ENCODE measurements at places on chromosomes 7 and 10.

DNA sequence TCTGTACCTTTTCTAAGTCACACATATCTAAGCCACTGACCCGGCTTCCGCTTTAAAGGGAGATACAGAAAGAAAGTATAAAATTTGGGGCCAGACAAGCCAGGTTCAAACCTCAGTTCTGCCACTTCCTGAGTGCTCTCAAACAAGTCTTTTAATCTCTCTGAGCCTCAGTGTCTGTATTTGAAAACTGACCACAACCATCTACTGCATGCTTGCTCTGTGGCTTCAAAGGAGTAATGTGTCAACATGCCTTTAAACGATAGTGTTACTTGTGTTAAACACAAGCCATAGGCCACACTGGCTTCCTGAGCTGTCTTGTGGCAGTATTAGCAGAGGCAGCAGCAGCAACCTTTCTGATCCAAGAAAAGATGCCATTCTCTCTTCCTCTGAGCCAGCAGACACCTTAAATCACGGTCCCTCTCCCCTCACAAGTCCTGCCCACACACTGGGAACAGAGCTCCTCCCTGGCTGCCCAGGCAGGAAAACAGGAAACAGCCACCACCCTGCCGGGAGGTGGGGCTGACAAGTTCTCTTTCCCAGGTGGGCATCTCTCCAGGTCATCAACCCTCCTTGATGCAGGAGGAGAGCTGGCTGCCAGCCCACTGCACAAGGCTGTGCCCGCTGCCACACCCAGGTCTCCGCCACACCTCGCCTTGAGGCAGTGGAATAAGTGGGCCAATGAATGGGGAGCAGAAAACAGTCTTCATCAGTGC is 10.7 kb downstream of the HIP1 start:
- peak; percentile 80 for DNase-seq

GRCh38 chr10:79243181-79244067 is 103.8 kb upstream of the PPIF start:
- DNase-seq = no peak

GRCh38 chr10:31133251-31133791 is 101.7 kb upstream of the ZNF438 start:
- DNase-seq = no peak

DNA sequence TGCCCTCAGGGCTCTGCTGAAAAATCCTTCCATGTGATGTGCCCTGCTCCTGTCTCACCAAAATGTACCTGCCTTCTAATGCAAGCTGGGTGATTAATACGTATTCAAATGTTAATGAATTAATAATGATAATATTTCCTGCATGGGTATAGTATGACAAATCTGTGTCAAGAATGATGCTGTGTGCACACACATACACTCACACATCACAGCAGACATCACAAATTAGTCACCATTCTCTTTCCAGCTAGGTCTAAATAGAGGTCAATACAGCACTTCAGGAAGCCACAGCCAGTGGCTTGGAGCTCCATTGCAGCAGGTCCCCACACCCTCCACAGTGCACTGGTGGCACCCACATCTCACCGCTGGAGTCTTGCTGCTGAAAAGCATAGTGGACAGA is 681.2 kb upstream of the NRP1 start:
- no peak for DNase-seq

DNA sequence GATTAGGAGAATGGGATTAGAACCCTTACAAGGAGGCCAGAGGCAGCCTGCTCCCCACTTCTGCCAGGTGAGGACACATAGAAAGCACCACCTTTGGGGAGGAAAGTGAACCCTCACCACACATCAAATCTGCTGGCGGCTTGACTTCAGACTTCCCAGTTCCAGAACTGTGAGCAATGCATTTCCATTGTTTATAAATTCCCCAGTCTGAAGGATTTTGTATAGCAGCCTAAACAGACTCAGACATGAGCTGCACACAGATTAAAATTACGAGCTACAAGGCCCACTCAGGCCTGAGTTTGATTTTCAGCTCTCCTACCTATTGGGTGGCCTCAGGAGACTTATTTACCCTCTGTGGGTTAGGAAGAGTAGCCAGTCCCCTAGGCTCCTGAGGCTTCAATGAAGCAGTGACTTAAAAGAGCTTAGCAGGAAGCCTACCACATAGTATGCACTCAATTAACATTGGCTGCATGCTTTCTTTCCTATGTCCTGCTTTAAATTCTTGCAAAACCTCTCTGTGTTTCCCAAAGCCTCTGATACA is 350.7 kb upstream of the ZMIZ1 start:
- no peak for DNase-seq

DNA sequence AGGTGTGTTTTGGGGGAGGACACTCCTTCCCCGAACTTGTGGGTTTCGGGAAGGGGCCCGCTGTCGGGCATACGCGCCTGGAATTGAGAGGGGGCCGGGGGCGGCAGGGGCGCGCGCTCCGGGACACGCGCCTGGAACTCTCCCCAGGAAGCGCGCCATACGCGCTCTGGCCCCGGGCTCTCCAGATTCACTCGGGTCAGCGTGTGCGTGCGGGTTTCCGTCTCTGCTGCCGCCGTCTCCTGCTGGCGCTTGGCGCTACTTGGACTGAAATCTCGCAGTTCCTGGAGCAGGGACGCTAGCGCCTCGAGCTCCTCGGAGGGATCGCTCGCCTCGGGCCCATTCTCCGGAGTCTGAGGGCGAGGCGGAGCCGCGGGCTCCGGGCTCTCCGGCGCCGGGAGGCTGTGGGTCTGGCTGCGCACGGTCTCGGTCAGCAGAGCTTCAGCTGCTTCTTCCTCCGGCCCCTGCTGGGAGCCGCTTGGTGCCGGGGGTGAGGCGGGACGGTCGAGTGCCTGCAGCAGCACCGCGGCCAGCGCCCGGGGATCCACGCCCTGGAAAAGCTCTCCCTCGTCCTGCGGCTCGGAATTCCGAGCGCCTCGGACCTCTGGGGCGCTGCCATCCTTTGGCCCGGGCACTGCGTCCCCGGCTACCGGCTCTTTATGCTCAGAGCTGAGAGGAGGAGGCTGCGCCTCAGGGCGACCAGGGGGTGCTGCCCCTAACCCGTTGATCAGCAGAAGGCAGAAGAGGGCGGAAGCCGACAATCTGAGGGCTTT is 1.1 kb downstream of the VGF start:
- peak; percentile 35 for DNase-seq

- DNase-seq = no peak
Observed at GRCh38 chr7:27685209-27685608, 22.5 kb upstream of the HIBADH start.

DNA sequence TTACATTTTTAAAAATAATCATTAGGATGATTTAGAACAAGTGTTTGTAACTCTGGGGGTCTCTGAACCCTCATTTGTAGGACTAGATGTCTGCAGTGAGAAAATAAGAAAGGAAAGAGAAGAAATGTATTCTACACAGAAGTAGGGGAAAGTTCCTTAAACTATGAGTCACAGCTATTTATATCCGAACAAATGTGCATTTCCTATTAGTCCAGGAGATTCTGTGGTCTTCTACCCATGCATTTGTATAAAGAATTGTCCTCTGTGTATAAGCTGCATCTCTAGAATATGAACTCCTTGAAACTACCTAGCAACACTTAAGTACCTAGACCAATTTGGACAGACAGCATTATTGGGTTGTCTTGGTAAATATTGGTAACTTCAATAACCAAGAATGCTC is 15.9 kb upstream of the CD36 start:
- no peak for DNase-seq

DNA sequence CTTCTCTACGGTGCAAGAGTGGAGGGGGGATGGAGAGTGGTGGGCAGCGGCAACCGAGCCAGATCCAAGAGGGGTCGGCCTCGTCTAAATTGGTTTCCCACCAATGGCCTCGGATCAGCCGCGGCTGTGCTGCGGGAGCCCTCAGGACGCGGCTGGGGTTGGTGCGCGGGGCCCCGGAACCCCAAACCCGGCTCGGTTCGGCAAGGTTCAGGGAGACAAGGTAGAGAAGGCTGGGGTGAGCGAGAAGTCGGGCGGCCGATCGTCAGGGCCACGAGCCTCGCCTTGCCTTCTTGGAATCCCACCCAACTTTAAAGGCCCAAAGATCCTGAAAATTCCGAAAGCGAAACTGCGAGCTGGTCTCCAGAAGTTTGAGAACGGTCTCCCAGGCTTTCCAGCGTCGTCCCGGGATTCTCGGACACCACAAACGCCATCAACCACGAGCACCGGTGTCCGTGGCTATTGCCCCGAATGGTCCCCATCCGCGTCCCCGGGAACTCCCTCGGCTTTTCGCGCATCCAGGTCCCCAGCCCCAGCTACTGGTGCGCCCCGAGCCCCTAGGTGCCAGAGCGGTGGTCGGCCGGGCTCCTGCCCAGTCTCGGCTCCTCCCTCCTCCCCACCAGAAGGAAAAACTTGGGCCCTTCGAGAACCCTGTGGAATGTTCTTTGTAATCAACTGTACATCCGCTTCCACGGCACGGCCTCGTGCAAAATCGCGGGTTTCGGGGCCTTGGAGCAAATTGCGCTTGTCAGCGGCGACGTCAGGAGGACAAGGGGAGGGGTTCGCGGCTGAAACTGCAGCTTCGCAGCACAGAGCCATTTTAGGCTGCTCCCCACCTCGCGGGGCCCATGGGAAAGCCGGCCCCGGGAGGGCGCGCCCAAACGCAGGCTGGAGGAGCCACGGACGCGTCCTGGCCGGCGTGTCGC is 3.2 kb downstream of the SFMBT2 start:
- peak; percentile 17 for DNase-seq

DNA sequence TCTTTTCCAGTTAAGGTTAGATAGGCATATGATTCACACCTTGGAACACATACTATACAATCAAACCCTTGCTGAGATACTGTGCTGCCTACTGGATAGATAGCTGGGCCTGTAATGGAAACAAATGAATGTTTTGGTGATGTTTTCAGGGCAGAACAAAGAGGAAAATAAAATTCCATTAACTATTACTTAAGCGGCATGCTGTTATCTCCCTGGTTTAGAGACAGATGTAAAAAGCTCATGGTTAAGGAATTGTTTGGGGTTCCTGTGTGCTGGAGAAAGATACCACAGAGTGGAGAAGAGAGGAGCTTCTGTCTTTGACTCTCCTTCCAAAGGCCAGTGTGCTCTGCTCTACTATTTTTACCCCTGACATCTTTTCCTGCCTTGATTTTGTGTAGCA is 341.1 kb downstream of the PLXDC2 start:
- DNase-seq = no peak

DNA sequence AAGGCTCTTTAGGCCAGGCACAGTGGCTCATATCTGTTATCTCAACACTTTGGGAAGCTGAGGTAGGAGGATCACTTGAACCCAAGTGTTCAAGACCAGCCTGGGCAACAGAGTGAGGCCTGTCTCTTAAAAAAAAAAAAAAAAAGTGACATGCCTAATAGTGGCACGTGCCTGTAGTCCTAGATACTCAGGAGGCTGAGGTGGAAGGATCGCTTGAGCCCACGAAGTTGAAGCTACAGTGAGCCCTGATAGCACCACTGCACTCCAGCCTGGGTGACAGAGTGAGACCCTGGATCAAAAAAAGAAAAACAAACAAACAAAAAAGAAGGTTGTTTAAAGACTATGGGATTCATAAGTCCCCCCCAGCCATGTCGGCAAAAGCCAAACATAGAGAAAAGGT is 42.2 kb upstream of the NRF1 start:
- DNase-seq = no peak

- no peak for DNase-seq
Observed at GRCh38 chr7:85226361-85227085, 39.7 kb upstream of the SEMA3D start.

DNA sequence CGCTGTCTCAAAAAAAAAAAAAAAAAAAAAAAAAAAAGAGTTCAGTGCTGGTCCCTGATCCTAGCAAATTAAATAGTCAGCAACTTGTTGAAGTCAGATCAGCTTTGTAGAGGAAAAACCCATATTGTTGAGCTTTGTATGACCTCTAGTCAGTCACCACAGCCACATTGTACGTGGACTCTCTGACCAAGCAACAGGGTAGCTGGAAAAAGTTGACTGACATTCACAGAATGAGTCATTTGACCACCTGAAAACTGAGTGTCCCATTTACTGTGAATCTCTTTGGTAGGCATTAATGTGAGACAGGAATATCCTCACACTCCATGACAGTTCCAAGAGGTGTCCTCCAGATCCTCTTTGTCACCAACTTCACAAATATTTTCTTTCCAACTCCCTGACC is 371.1 kb downstream of the LRRTM3 start:
- DNase-seq = no peak

DNA sequence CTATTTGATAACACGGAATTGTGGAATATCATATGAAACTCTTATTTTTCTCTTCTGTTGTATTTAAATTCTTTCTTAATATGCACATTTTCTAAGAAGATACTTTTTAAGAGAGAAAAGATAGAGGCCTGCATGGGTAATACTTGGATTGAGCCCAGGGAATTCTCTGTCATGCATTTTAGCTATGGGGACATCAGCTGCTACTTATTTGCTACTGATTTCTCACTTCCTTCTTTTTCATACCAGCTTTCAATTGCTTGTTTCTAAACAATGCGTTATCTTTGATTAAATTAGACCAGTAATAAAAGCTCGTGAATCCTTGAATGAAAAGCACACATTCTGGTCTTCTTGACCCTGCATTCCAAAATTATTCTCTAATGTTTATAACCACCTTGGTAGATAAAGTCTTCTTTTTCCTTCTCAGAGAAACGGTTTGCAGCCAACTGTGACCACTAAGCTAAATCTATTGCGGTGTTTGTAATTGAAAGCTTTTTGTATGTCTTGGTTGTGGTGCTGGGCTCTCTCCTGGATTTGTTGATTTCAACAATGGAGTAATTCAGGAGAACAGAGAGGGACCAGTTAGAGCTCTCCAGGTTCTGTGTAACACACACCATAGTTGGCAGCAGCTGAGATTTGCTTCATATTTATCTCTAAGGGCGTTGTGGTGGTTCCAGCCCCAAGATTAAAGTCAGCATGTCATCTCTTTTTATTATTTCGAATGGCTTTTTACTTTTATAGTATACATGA is 139.3 kb downstream of the PPP1R9A start:
- no peak for DNase-seq

DNA sequence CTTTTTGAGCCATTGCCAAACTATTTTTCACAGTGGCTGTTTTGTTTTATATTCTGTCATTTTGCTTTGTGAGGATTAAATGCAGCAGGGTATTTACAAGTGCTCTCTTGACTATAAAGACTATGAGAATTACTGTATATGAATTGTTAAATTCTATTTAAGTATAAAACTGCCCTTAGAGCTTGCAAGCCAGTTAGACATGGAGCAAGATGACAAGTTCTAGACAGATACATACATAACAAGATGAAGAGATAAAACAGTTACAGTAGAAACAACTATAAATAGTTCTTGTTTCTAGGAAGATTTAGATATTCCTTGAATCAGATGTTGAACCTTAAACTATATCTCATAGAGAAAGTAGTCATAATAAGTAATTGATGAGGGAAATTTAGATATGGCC is 60.6 kb downstream of the DNAH11 start:
- no peak for DNase-seq

Data from body of pancreas (tissue), 4 donors.